ENCODE measurements at places on chromosomes 12 and 14.

- no peak for DNase-seq
These were observed 27.0 kb upstream of the PLEK2 start for GRCh38 chr14:67438969-67439368.

- DNase-seq, result no peak
These were observed 54.3 kb downstream of the MOK start for GRCh38 chr14:102250636-102251035.

GRCh38 chr12:116274551-116275375 lies 2.7 kb downstream of the MED13L start:
- DNase-seq, result no peak

DNA sequence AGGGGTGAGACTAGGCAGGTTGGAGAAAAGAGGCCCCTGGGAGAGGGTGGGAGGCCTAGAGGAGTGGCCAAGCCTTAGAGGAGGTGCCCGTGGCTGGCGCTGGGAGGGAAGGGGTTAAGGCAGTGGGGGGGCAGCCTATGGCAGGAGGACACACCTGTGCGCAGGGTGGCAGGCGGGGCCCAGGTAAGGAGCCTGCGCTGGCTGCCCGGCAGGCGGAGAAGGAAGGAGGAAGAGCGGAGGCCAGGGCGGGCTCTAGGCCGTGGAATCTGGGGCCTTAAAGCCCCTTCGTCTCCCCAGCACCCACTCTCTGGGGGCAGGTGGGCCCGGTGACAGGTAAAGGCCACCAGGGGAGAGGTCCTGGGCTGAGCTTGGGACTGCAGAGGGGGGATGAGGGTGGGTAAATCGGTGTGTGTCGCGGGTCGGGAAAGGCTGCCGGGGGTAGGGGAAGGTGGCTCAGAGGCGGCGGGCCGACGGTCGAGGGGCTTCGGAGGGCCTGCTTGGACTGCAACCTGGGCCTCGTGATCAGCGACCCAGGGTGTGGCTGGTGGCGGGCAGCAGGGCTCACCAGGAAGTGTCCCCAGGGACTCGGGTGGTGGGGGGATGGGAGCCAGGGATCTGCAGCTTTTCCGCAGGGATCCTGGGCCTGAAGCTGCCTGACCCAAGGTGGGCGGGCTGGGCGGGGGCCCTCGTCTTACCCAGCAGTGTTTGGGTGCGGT lies 7.3 kb downstream of the PHB2 start:
- no peak for DNase-seq

GRCh38 chr12:94769047-94769420 lies 118.7 kb upstream of the TMCC3 start:
- DNase-seq, result peak; percentile 78

DNA sequence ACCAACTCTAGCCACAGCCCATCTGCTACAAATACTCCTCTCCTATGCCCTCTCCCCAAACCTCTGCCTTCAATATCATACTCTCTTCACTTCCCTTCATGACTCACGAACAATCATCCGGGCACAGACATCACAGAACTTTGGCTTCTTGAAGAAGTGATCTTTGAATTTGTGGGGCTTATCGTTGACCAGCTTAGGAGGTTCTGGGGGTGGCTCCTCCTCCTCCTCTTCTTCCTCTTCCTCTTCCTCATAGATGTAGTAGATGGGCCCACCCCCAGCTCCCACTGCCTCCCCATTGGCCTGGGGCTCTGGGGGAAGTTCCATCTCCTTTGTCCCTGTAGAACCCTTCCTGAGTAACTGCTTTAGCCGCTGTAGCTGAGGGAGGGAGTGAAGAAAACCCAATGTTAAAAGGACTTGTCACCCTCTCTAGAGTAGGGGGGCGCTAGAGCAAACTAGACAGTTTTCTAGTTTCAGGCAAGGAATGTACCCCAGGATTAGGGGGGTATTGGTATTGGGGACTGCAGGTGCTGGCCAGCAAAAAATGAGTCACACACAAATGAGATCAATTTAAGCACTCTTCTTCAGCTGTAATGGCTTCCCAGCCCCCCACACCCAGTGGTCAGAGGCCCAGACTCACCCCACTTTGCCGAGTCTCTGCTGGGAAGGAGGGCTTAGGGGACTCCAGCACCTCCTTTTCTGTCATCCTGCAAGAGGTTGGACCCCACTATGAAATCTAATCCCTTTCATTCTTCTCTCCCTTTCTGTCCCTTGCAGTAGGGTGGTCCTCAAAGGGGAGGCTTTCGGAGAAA lies 1.8 kb downstream of the STAC3 start:
- peak; percentile 31 for DNase-seq

DNA sequence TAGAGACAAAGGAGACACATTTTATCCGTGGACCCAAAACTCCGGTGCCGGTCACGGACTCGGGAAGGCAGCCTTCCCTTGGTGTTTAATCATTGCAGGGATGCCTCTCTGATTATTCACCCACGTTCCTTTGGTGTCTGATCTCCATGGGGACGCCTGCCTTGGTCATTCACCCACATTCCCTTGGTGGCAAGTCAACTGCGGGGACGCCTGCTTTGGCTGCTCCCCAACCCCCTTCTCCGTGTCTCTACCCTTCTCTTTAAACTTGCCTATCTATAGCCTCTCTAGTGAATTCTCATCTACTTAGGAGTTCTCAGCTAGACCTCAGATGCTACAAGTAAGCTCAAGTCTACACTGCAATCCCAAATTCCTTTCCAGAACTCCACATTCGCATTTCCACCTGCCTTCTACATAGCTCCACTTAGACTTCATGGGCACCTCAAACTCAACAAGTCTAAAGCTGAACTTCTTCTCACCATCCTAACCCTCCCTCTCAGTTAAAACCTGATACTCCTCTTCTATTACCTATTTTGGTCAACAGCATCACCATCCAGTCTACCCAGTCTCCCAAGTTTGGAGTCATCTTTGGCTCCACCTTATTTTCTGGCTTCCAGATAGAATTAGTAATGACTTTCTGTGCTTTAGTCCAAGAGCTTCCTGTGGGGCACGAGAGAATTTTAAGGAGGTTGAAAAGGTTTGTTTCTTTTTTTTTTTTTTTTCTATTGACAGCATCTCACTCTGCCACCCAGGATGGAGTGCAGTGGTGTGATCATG lies 14.4 kb downstream of the SPTLC2 start:
- no peak for DNase-seq

GRCh38 chr14:21036751-21037150 lies 2.1 kb upstream of the RNASE13 start:
- no peak for DNase-seq

- DNase-seq, result no peak
These were observed 25.6 kb downstream of the NDUFA12 start for GRCh38 chr12:94977766-94978468.

GRCh38 chr14:79580414-79580813 lies 630.9 kb downstream of the DIO2 start:
- DNase-seq, result no peak

- no peak for DNase-seq
These were observed 124.9 kb downstream of the DACT1 start for GRCh38 chr14:58762629-58763028.

DNA sequence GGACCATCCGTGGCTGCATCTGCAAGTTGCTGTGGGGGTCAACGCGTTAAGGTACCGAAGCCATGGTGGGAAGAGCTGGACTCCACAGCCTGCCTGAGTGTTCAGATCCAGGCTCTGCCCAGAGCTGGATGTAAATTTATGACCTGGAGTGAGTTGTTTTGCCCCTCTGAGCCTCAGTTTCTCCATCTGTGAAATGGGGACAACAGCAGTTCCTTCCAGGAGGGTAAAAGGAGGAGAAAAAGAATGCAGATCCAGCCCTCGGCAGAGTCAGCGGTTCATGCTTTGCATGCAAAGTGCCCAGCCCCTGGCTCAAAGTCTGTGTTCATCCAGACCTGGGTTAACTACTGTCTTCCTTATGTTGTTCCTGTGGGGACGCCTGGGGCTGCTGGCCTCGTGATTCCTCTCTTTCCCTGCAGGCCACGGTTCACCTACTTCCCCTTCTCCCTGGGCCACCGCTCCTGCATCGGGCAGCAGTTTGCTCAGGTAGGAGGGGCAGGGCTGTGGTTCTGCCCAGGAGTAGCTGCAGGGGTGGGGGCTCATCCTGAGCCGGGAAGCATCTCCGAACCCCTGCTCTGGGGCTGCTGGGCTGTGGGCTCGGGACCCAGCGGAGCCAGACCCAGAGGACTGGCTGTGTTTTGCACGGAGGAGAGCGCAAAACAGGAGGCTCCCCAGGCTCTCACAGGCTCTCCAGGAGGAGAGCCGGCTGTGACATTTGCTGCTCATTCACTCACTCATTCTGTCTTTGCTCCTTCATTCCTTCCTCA lies 41.9 kb downstream of the CYP46A1 start:
- DNase-seq, result no peak

DNA sequence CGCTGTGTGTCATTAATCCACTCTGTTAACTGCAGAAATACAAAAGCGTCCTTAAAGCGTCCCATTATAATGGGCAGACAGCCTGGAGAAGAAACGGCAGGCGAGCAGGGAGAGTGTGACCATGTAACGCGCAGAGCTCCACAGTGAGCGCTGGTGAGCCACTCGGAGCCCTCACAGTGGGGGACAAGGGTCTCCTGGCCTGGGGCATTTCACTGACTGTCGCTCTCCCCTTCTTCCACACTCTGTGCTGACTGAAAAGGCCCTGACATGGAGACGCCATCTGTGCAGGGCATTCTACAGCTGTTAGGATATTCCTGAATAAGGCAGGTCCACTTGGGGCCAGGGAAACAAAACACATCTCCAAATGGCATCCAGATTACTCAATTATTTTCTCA lies 24.2 kb downstream of the CCDC92 start:
- DNase-seq, result no peak

- no peak for DNase-seq
These were observed 220.3 kb upstream of the FKBP4 start for GRCh38 chr12:2574355-2574935.

DNA sequence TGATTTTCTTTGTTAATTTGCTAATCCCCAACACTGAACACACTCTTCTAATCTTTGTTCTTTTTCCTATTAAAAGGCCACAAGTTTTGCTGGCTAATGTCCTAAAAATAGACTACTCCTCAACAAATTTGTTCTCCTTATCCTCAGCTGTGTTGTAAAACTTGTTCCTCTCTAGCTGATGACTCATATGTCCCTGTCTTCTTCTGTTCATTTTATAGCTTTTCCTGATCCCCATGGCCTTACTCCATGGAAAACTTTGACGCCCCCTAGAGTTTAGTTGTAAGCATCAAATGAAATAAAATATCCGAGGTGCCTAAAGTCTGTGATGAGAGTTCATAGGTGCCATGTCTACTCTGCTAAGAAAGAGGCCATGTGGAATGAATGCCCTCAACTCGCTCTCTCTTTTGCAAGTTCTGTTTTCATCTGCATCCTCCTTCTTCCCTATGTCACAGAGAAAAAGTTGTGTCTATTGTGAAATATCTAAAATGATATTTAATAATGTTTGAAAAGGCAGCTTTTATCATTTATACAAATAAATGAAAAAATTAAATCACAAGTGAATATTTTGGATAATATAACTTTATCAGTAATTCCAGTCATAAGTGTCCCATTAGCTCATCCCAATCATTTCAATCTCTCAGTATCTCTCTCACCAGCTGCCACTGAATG lies 237.9 kb downstream of the IPO8 start:
- no peak for DNase-seq

GRCh38 chr12:6367065-6367968 lies 8.0 kb downstream of the SCNN1A start:
- peak; percentile 85 for DNase-seq

Measured in NAMALWA (cell line).